Astrocyte of the cerebellum (primary cell): ENCODE measurements at places on chromosomes 6 and 20.

DNA sequence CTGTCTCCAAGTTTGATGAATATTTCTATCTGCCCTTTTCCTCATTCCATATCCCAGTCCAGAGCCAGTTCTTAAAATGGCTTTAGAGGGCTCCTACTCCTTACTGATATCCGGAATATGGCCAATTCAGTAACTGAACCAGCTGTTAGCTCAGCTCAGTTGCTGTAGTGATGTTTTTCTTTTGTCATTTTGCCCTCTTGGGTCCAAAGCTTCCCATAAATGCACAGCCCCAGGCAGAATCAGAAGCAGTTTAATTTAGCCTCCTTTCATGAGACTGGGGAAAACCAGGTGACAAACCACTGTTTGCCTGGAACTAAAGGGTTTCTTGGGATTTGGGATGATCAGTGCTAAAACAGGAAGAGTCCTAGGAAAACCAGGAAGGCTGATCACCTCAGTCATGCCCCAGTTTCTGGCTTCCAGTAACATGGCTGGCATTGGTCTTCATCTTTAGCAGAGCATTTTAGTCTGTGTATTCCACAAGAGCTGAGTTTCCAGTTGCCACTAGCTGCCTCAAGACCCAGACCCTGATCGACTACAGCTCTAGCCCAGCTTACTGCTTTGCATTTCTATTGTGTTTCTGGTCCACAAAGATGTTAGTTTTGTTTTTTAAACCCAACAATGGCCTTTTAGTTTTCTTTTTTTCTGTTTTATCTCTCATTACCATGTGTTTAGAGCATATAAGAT lies 40.6 kb upstream of the REV3L start:
- no peak for DNase-seq

DNA sequence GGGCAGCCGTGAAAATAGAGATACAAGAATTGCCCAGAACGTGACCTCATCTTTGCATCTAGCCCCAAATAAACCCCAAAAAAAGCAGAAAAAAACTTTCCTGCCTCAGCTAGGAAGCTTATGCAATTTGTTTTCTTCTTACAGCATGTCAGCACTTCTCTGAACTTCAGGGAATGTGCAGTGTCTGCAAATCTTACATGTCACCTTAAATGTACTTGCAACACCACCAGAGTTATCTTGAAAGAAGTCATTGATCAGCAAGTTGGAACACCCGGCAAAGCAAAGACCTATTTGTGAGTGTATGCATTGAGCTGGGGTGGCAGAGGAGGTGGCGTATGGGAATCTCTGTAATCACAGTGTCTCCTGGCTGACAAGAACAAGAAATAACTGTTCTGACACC lies 123.4 kb downstream of the PKHD1 start:
- no peak for DNase-seq

- DNase-seq: no peak
Observed at GRCh38 chr20:58001381-58001780, 227.1 kb downstream of the ANKRD60 start.

GRCh38 chr20:16917636-16918035 lies 169.5 kb downstream of the OTOR start:
- DNase-seq: no peak

DNA sequence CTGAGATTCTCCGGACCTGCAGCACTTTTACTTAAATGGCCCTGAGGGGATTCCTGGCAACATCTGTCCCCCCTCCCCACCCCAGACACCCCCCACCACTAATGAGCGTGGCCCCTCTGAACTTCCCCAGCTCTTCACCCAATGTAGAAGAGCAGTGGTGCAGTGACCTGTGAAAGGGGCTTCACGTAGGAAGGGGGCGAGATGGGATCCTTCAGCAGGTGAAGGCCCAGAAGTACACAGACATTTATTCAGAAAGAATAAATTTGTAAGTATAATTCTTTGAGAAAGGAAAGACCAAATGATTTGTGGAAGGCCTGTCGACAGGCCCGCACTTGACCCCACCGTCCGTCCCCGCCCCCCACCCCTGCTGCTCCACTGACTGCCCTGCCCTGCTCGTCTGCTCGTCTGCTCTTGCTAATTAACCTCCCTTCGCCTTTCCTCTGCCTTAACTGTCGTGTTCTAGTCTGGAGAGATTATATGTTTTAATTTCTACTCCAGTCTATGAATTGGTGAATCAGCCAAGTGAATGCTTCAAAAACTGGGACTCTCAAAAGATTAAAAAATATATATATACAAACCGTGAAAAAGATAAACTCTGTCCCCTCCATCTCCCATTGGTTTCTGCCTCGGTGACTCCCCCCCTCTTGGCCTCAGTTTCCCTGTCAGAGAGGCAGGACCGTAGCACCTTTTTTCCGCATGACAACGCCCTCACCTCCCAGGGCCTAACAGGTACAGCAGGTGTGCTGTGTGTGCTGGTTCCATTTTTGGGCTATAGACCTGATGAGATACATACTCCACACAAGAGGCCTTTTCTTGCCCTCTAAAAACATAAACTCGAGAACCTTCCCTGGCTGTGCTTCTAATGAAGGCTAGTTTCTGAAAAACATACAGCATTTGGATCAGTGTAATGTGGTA lies 49.2 kb downstream of the GNAS start:
- no peak for DNase-seq

- no peak for DNase-seq
Observed at GRCh38 chr6:97668716-97669115, 385.7 kb upstream of the MMS22L start.

GRCh38 chr6:148625609-148626008 lies 121.2 kb upstream of the UST start:
- DNase-seq: no peak

- no peak for DNase-seq
Observed at GRCh38 chr6:168650671-168651111, 209.7 kb downstream of the SMOC2 start.

GRCh38 chr6:154604119-154604518 lies 93.6 kb upstream of the CNKSR3 start:
- DNase-seq: no peak

GRCh38 chr6:27791182-27791943 lies 120.8 kb downstream of the OR2B2 start:
- no peak for DNase-seq

DNA sequence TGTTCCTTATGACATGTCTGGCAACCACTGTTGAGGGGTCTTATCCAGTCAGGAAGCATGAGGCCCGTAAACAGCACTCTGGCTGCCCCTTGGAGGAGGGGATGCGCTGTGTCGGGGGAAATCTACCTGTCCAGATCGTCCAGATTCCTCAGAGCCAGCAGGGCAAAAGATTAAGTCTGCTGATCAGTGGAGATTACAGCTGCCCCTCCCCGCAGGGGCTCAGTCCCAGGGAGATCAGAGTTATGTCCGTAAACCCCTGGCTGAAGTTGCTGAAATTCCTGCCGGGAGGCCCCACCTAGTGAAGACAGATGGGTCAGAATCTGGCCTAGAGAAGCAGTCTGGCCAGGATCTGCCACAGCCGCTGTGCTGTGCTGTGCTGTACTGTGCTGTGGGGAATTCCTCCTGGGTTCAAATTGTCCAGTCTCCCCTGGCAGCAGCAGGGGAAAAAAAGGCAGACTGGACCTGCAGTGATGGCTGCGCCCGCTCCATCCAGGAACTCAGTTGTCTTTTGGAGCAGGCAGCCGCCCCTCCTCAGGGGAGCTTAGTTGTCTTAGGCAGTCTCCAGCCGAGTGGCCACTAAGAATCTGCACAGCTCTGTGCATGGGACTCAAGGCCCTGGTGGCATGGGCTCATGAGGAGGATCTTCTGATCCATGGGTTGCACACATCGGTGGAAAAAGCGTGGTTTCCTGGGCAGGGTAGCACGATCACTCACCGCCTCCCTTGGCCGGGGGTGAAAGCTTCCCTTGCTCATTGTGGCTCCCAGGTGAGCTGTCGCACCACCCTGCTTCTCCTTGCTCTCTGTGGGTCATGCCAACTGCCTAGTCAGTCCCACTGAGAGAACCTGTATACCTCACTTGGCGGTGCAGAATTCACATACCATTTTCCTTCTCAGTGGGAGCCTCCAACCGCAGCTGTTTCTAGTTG lies 1368.8 kb upstream of the ADGRB3 start:
- no peak for DNase-seq

GRCh38 chr6:161736781-161737292 lies 463.0 kb upstream of the AGPAT4 start:
- DNase-seq: no peak

DNA sequence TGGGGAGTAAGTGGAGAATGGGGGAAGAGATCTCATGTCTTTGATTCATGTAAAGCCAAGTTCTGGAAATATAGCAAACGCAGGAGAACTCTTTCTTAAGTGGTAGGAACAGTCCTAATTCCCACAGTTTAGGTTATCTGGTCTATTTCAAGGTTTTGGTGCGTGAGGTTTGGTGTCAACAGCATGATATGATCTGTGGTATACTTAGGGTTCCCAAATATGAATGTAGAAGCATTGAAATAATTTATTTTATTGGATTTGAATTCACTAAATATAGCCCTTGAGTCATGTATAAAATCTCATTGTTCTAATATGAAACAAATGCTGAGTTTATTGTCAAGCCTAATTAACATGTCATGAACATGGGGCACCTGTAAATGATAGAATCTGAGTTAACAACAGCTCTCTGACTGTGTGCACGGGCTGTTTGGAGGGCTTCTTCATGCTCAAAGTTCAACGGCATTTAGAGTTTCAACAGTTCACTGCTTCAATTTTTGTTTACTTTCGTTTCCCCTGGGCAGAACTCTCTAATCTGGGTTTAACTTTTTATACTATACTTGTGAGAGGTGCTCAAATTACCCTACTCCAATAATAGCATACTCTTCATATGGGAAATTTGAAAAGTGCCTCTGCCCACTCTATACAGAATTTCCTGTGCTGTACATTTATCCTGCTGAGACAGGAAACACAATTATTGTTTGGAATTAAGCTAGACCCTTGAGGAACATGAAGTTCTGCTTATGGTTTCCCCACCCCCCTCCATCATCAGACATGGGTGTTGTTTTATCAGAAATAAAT lies 236.3 kb upstream of the ZNF217 start:
- no peak for DNase-seq

DNA sequence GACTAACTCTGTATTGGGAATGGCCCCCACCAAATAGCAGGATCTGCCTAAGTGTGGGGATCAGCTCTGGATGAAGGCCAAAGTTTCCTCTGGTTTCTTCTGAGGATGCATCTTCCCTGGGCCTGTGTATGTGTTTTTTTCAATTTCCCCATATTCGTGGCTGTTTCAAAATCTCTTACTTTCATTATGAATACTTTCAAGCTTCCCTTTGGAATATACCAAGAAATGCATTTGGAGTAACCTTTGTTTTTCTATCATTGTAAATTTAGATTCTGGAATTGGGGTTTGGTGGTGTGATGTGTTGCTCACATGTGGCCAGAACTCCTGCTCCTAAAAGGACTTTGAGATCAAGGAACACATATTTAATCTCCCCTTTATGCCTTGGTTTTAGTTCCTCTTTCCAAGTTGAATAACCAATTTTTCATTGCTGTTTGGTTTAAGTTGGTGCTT lies 8.4 kb downstream of the ENTPD6 start:
- no peak for DNase-seq

DNA sequence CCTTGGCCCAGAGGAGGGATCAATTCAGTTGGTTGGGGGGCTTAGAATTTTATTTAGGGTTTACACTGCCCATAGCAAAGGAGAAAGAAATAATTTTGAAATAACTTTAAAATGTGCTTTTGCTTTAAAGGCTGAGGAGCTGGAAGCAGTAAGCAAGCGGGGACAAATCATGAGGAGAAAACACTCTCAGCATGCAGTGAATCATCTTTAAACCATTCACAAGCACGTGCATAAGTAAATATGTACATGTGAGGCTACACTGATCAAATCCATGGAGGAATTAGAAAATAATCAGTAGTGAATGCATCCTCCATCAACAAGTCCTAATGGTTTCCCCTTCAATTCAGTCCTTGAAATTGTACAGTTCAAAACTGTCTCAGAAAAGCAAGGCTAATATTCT lies 181.0 kb downstream of the MTFR2 start:
- DNase-seq: peak; percentile 45

DNA sequence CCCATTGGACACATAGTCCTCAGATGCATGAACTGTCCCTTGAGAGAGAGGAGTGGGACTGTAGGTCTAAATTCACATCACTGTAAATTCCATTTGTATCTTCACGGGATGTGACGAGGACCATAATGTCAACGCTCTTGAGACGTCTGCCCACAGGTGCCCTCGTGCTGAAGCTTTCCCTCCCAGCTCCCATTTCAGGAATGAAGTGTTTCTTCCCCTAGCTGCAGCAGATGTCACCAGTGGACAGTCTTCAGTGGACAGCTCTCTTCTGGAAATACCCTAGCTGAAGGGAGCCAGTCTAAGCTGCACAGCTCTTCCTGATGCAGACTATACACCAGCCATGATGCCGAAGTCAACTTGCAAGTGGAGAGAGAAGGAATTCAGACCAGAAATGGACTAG lies 217.4 kb upstream of the ECI2 start:
- DNase-seq: no peak

DNA sequence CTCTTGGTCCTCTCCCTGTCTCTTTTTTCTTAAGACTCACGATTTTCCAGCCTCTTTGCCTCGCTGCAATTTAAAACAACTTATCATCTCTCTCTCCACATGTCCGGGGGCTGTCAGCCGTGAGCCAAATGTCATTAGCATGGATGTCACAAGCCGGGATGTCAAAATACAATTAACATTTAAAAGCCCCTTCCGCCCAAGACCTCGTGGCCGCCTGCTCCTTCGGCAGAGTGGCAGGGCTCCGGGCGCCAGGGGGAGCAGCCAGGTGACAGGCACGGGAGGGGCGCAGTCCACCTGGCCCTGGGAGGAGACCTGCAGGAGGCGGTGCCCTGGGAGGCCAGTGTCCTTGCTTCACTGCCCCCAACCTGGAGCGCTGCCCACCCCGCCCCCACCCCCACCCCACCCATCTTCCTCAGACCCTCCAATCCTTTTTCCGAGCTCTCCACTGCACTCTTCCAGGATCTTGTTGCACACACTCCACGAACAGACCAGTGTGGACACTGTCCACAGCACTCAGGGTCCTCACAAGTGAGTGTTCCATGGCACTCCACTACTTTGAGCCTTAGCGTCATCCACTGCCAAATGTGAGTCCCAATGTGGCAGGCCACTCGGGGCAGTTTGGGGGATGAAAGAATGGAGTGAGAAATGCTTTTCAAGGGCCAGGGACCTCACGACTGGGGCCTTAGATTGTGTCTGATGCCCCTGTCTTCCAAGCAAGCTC lies 5.6 kb upstream of the GRM4 start:
- DNase-seq: no peak

GRCh38 chr6:163332575-163332974 lies 81.9 kb upstream of the QKI start:
- DNase-seq: no peak

DNA sequence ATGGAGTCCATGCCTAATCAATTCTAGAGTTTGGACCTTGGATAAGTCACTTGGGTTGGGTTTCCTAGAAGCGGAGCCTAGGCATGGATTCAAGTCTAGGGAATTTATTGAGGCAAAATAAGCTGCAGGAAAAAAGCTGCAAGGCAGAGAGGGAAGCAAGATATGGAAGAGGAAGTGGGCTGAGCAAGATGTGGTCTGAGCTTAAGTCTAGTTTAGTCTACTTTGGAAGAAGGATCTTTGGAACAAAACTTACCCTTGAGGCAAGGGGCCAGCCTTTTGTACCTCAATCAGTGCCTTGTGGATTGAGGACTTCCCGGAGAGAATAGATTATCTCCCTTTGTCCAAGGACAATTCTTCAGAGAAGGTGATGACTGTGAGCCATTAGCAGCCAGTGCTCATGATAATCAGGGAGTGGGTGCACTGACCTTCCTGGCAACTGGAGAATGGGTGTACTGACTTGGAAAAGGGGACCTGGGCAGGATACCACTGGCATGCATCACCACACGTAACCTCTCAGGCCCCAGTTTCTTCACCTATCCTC lies 10.9 kb downstream of the ZSCAN9 start:
- no peak for DNase-seq
